Mesothelial cell of epicardium (in vitro differentiated cells): ENCODE measurements at places on chromosomes 4 and X.

DNA sequence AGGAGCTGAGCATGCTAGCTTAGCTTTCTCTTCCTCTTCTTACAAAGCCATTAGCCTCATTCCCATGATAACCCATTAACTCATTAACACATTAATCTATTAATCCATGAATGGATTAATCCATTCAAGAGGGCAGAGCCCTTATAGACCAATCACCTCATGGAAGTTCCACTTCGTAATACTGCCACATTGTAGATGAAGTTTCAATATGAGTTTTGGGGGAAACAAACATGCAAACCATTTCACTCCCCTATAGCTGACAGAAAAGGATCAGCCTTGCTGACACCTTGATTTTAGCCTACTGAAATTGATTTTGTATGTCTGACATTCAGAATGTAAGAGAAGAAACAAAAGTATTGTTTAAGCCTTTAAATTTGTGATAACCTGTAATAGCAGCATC is 251.8 kb upstream of the GALNTL6 start:
- DNase-seq: no peak

DNA sequence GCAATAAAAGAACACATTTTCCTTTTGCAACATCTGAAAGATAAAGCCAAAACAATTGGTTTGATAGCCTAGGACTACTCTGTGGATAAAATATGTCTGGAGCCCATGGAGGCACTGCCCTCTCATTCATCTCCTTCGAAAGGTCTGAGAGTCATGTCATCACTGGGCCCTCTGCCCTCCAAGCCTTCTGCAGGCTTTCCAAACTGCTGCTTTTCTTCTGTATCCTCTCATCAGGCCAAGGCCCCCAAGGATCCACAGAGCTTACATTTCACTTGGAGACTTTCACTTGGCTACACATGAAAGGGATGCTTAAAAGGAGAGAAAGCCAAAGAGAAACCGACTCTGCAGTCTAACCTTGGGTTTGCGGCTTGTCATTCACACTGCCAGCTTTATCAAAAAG is 109.9 kb downstream of the SH3RF1 start:
- no peak for DNase-seq

DNA sequence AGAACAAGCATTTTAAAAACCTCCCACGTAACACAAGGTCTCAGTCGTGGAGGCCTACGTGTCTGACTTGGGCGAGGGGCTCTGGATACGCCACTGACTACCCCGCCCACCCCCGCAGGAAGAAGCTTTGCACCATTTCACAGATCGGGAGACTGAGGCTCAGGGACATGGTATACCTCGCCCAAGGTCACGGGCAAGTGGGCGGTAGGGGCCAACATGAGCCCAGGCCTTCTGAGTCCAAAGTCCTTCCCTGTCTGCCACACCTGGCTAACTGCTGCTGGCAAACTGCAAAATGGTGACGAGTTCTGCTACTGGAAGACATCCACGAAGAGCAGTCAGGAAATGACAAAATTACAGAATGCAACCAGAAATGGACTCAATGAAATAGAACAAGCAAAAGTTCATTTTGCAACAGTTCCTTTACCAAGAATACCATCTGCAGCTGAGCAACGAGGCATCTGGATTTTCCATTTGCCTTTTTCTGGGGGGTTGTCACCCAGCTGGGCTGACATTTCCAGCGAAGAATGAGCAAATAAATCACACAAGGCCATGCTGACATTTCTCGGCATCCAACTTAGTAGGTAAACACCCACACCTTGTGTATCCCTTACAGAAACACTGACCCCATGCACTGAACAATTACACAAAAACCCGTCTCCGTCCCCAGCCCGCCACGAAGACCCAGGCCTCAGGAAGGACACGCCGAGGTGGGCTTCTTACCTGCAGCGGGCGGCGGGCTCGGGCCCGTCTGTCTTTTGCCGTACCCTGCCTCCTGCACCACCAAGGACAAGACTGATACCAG is 70.2 kb upstream of the AFAP1 start:
- no peak for DNase-seq

- no peak for DNase-seq
Observed at GRCh38 chr4:147709999-147710398, 21.9 kb upstream of the ARHGAP10 start.

- DNase-seq: peak; percentile 45
Observed at GRCh38 chr4:61202638-61203435, 2.7 kb downstream of the ADGRL3 start.

GRCh38 chrX:68686097-68686977 is 38.9 kb downstream of the STARD8 start:
- no peak for DNase-seq

DNA sequence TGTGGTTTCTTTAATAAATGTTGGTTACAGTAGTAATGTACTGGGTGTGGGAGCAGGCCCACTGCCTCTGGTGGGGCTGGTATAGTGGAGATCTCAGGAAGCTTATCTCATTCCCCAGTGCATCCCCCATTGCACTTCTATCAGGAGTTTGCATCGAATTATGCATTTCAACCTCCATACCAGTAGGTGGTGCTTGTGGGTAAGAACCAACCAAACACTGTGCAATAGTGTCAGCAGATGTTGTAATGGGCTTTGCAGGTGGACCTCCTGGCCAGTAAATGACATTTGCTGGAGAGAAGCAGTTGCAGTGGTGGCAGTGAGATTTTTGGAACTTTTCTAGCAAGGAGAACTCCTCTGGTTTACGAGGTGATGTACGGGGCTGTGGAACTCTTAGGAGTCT is 150.6 kb downstream of the POU3F4 start:
- DNase-seq: no peak

DNA sequence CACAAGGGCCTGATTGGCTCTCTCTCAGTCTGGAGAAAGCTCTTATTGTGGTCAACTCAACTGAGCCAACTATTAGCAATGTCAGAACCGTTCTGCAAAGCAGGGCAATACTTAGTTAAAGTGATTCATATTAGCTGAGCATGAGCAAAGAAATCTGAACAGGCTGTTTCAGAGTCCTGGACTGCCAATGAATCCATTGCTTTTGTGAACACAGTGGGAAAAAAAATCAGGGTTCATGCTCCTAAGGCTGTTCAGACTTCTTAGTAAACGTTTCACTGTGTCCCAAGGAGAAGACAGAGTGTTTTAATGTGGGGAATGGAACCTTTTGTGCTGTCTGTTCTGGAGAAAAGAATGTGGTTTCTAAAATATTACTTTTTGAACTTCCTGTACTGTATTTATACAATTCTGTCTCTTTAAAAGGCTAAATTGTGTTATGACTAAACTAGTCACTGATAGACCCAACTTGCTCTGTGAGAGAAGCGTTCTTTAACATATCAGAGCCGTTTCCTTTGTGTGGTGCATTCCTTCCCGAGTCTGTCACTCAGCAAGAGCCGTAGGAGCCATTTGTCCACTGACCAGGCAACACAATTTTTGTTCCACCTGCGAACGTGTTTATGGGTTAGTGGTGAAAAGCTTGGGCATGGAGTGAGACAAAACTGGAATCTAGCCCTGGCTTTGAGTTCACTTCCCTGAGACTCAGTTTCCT is 366.1 kb downstream of the FBXO8 start:
- no peak for DNase-seq

DNA sequence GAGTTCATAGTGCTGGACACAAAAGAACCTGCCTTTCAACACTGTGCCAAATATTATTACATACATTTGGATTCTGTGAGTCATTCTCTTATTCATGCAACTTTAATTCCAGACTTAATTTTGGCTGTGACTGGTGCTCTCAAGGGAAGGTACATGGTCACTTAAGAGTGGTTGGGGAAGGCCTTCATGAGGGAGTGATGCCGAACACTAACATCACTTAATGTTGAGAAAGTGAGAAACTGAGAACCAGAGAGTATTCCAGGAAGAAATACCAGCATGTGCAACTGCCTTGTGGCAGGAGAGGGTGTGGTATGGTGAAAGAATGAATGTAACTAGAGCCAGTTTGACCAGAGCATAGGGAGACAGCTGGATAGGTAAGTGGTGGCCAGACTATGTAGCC is 41.5 kb upstream of the FHDC1 start:
- no peak for DNase-seq

GRCh38 chrX:136865270-136866158 is 15.0 kb downstream of the RBMX start:
- DNase-seq: no peak

- no peak for DNase-seq
Observed at GRCh38 chrX:151753313-151754046, 18.9 kb downstream of the CNGA2 start.

GRCh38 chr4:10810411-10810810 is 125.8 kb upstream of the CLNK start:
- DNase-seq: no peak

DNA sequence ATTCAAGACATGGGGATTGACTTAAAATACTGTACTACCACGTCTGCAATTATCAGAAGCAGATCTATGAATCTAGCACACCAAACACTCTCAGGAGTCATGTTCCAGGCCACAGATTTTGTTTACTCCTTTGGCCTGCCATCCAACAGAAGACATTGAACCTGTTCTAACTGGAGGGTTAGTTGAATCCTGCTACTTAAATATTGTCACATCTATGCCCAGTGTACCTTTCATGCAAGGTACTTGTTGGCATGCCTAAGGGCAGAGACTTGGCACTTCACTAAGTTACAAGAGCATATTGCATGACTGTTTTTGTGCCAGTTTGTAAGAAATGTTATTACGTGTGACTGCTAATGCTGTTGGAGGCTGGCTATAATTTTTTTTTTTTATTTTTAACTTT is 126.9 kb upstream of the BCOR start:
- DNase-seq: no peak

GRCh38 chr4:147984065-147984777 is 252.3 kb downstream of the ARHGAP10 start:
- no peak for DNase-seq

DNA sequence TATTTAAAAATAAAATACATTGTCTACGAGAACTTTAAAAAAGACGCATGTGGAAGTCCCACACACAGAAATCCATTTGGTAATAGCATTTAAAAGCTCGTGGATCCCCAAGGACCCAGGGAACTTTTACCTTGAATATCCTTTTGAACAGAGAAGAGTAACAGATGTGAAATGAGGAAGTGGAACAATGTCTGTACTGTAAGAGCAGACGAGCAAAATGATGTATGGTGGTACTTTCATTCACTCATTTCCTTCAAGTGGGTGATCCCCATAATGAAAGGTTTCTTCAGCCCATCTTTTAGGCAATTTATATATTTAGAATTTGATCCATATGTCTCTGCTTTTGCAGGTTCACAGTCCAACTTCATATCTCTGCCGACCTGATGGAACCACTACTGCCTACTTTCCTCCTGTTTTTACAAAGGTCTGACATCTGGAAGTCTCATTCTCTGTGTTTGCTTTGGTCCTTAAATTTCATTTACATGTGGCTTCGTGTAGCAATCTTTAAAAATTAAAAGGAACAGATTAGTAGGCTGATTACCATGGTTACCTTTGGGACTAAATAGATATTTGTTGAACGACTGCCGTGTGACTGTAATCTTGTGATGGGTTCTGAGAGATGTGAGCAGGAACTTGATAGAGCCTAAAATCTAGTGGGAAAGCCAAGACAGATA is 188.4 kb downstream of the PALLD start:
- DNase-seq: no peak

- DNase-seq: no peak
Observed at GRCh38 chr4:5979981-5980380, 38.2 kb downstream of the C4orf50 start.

DNA sequence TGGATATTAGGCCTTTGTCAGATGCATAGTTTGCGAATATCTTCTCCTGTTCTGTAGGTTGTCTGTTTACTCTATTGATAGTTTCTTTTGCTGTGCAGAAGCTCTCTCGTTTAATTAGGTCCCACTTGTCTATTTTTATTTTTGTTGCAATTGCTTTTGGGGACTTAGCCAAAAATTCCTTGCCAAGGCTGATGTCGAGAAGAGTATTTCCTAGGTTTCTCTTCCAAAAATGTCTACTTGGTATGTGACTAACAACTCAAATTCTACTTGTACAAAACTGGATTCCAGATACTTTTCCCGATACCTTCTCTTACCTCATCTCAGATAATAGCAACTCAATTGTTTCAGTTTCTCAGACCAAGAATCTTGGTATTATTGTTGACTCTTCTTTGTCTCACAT is 142.4 kb upstream of the GLRA2 start:
- DNase-seq: no peak

GRCh38 chr4:78661921-78662521 is 110.5 kb downstream of the ANXA3 start:
- DNase-seq: no peak

DNA sequence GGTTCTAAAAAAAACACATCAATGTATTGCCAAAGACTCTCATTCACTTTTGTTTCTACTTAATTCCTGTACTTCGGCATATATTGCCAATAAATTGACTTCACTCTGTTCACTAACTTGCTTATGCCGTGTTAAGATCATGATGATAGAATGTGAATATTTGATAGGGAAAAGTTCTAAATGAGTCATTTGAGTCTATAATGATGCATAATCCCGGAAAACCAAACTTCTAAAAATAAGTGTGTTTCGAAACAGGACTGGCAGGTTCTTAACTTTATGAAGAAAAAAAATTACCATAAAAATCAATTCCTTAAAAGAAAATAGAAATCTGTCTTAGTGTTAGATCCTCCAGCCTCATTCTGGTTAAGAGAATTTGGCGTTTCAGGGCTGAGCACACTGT is 387.5 kb upstream of the FTHL17 start:
- DNase-seq: no peak

- no peak for DNase-seq
Observed at GRCh38 chr4:118850488-118851173, 14.7 kb upstream of the SEC24D start.

DNA sequence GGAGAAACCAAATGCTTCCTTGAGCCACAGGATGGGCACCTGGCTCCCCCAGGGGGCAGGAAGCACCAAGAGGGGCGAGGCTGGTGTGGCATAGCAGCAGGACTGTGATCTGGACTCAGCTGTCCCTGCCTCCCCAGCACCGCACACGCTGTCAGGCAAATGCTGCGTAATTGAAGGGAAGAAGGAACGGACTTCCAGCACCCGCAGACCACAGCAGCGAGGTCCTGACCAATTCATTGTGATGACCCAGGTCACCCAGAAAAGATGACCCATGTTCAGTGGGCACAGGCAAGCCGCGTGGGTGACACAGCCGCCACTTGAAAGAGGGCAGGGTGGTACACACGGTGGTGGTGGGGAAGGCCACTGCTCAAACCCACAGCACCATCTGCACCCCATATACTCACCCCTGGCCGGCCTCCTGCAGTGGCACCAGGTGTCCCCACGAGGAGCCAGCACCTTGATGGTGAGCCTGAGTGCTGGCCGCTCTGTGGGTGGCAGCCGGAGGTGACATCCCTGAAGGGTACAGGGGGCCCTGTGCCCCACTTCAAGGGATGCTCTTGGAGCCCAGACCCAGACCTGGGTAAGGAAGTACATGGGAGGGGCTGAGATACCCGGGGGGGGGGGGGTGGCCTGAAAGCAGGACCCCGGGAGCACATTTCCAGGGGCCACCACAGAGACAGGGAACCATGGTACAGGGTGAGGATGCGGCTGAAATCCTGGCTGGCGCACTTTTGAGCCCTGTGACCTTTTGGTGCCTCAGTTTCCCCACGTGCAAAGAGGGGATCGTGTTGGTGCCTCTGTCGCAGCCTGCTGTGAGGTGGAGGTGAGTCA is 11.5 kb downstream of the NAT8L start:
- no peak for DNase-seq

- no peak for DNase-seq
Observed at GRCh38 chrX:109987884-109988283, 15.0 kb upstream of the TMEM164 start.

GRCh38 chrX:67503004-67503403 is 40.8 kb upstream of the AR start:
- no peak for DNase-seq

GRCh38 chr4:157582141-157582540 is 361.6 kb downstream of the GRIA2 start:
- DNase-seq: no peak

GRCh38 chr4:20544645-20545044 is 155.6 kb upstream of the PACRGL start:
- no peak for DNase-seq
